Esophagus muscularis mucosa (tissue), 4 donors: ENCODE measurements at places on chromosomes 2 and 18. TPM values are rescaled to one million over a fixed set of nuclear protein-coding genes. Genes with fewer than 3 reads are reported as not detected.

The SERPINB3 gene
- total RNA-seq: not detected

The COL6A3 gene
- total RNA-seq: 178 TPM

The ANKRD53 gene
- under 0.01 TPM for total RNA-seq

The CNDP1 gene
- total RNA-seq: not detected

DNA sequence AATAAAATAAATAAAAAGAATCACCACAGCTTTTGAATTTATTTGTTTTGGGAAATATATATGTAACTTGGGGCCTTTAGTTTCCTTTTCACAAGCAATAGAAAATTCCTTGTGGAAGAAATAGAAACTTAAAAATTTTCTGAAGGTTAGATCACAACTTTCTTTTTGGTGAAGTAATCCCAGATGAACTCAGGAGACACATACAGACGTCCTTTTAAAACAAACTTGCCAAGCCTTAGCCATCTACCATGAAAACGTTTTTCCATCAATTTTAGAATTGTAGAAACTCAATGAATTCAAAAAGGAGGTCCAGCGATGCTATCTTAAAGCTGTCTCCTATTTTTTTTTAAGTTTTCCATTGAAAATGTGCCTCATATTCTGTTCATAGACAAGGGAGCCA lies 225.6 kb downstream of the ASXL3 start:
- no peak for DNase-seq

GRCh38 chr2:84450288-84451227 lies 8.5 kb downstream of the SUCLG1 start:
- DNase-seq: no peak

DNA sequence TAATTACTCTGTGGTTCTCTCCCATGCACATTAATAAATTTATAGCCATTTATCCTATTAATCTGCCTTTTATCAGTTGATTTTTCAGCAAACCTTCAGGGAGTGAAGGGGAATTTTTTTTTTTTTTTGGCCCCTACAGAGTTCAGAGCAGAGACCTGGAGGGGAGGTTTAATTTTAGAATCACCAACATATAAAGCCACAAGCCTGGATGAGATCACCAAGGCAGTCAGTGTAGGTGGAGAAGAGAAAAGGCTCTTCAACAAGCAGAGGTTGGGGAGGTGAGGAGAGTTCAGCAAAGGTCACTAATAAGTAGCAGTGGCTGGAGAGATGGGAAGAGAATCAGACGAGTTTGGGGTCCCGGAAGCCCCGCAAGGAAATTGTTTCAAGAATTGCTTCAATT lies 48.4 kb upstream of the SPTBN1 start:
- no peak for DNase-seq

DNA sequence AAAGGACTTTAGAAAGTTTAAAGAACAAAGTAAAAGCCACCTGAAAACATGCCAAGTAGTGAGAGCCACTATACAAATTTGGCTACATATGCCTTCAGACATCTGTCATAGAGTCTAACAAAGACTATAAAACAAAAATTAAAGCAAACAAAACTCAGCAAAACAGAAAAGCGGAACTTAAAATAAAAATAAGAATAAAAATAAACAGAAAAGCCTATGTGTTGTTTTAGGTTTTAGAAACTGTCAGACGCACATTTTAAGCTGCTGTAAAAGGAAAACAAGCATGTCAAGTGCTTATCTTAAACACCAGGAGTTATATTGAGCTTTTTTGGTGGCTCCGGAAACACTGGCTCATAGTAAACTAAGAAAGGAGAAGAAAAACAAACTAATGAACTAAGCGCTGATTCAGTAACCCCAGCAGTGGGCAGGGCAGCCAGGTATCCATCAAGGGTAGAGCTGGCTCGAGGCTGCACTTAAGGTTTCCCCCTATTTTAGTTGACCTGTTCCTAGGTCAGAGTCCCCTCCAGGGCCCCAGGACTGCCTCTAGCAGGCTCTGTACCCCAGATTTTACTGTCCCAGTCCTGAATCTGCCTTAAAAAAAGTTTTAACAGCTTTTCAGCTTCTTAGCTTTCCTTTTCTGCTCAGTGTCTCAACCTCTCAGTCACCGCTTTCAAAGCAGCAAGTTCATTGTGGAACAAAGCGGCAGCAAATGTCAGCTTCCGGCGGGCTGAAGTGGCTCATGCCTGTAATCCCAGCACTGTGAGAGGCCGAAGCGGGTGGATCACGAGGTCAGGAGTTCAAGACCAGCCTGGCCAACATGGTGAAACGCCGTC lies 15.4 kb upstream of the RMC1 start:
- DNase-seq: no peak

- no peak for DNase-seq
Observed at GRCh38 chr2:42917425-42917927, 125.1 kb upstream of the HAAO start.

DNA sequence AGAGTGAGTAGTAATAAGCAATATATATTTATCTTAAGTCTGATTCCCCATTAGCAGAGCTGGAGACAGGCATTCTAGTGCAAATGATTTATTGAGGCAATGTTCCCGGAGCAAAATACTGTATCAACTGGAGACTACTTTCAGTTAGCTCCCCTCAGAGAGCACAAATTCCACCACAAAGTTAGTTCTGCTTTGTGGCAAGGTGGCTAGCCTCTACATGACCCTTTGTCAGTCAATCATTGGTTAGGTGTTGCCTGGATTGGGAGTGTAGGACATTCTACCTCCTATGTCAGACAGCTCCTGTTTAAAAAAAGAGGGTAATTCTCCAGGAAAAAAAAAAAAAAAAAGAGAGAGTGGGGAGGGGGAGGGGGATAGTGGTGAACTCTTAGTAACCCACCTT lies 402.2 kb downstream of the NR4A2 start:
- DNase-seq: no peak

GRCh38 chr2:71798266-71799012 lies 345.1 kb downstream of the DYSF start:
- DNase-seq: no peak

GRCh38 chr2:86411396-86411795 lies 29.8 kb upstream of the KDM3A start:
- no peak for DNase-seq

GRCh38 chr2:53289309-53290006 lies 478.1 kb upstream of the CHAC2 start:
- no peak for DNase-seq

DNA sequence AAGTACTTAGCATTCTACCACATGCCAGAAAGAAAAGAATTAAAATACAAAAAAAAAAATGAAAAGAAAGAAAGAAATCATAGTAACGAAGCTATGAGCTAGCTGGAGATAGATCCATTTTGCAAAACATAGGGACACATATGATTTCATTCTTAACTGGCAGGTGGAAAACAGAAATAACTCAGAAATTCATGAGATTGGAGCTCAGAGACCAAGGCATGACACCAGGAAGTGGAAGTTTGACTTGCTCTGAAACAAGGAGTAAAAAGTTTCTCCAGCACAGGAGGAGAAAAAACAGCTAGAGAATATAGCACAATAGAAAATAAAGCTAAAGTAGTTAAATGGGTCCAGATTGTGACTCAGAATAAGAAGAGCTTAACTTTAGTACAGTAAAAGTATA lies 278.1 kb downstream of the ZEB2 start:
- DNase-seq: no peak

DNA sequence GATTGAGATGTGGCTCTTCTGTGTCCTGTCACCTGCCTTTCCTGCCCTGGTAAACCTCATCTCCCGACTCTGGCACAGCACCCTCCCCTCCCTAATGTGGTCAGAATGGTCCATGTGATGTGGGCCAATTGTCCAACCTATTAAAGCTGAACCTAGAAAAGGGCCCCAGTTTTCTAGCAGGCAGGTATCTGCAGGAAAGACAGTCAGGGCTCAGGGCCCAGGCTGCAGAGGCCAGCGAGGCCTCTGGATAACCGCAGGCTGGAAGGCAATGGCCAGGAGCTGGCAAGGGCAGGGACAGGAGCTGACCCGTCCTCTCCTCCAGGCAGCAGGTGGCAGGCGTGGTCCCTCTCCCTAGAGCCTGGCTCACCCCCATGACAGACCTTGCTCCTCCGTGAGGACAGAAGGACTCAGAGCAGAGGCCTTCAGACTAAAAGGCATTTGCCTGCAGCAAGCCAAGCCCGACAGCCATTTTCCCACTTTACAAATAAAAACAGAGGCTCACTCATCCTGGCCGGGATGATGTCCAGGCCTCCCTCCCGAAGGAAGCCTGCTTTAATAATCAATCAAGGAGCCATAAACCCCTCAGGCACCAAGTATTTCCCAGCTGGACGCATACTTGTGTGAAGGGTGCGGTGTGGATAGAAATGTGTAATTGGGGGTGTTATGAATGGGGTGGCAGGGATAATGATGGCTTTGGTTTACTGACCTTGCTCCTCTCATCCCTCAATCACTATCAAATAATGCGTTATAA lies 107.1 kb downstream of the TWIST2 start:
- DNase-seq: peak; percentile 57

DNA sequence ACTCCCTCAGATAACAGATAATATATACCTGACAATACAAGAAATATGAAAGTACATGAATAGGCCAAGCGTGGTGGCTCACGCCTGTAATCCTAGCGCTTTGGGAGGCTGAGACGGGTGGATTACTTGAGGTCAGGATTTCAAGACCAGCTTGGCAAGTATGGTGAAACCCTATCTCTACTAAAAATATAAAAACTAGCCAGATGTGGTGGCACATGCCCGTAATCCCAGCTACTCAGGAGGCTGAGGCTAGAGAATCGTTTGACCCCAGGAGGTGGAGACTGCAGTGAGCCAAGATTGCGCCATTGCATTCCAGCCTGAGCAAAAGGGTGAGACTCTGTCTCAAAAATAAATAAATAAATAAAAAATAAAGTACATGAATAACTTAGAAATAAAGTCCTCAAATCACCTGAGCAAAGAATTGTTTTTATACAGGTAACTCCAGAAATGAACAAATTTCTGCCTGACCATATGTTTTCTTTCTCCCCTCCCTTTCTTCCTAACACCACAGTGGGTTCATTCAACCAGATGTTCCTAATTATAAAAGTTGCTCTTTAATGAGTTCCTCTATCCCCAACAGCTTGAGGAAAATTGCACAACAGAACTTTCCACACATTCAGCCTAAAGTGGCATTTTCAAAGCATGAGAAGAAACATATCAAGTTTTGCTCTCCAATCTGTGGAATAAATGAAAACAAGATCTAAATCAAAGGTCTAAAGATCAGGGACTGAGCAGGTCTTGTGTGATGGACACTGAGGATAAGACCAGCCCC lies 33.6 kb upstream of the AP1S3 start:
- no peak for DNase-seq

- no peak for DNase-seq
Observed at GRCh38 chr2:74461187-74462053, 3.2 kb downstream of the WBP1 start.

- DNase-seq: no peak
Observed at GRCh38 chr2:193556766-193557470, 1362.2 kb upstream of the TMEFF2 start.

DNA sequence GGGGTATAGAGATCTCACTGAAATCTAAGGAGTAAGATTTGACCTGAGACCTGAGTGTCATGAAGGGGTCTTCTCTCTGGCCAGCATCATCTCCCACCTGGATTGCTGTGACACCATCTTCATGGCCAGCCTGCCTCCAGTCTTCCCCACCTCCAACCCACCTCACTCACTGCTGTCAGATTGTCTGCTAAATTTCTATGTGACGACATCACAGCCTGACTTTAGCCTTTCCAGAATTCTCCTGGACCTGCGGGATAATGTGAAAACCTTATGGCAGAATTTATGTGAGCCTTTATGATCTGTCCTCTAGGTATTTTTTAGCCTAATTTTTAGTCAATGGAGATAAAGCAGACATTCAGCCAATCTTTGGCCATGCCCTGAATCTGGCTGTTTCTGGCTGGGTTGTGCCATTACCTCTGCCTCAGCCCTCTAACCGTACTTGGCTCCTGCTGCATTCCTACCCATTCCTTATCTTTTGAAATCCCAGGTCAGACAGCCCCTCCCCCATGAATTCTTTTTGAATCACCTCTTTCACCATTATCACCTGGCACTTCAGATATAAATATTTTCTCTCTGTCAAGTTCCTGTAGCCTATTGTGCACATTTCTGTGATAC lies 66.4 kb upstream of the MMADHC start:
- DNase-seq: no peak

GRCh38 chr2:240707043-240707756 lies 15.5 kb downstream of the AQP12A start:
- DNase-seq: no peak

DNA sequence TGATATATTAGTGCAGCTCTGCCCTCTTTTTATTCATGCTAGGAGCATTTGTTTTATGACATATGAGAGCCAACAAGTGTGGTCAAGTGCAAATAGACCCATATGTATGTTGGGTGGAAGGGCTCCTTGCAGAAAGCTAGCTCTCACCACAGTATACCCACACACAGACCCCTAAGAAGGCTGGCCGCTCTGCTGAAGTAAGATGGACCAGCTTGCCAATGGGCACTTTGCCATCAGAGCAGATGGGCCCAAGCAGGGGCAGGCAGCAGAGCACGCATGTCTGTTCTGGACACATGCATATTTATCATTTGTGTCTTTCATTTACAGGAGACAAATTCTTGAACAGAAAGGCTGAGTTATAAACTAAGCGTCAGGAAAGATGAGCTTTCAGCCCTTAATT lies 187.5 kb upstream of the DTNA start:
- DNase-seq: no peak
